ENCODE measurements at places on chromosomes 5 and 9. TPM values are rescaled to one million over a fixed set of nuclear protein-coding genes. Genes with fewer than 3 reads are reported as not detected.

DNA sequence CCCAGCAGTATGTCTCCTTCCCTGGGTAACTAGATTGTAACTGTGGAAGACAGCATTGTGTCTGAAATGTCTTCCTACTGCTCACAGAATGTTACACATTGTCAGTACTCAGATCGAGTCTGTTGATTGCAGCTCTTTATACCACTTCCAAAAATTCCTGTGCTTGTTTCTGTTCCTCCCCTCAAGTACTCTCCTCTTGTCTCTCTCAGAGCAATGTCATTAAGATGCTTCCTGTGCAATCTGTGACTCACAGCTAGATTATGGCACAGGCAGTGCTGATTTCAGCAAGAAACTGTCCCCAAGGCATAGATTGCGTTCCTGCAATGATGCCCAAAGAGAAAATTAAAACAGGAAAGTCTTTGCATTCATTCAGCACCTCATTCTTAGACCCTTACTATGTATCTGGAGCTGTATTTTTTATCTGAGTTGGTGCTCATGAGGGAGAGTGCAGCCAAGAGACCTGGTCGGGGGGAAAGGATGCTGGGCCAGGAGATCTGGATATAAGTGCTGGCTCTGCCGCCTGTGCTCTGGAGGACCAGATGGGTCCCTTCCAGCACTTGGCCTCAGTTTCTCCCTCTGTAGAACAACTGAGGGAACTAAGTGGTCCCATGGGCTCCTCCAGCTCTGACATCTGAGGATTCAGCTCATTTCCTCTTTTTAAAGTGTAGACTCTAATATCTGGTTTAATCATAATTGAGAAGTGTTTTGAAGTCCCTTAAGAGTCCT, 40.8 kb upstream of the GNPDA1 start:
- no peak for DNase-seq

GRCh38 chr9:137632230-137633161, 13.7 kb downstream of the EHMT1 start:
- no peak for DNase-seq

Gene SPATA31A3
- not detected for total RNA-seq

DNA sequence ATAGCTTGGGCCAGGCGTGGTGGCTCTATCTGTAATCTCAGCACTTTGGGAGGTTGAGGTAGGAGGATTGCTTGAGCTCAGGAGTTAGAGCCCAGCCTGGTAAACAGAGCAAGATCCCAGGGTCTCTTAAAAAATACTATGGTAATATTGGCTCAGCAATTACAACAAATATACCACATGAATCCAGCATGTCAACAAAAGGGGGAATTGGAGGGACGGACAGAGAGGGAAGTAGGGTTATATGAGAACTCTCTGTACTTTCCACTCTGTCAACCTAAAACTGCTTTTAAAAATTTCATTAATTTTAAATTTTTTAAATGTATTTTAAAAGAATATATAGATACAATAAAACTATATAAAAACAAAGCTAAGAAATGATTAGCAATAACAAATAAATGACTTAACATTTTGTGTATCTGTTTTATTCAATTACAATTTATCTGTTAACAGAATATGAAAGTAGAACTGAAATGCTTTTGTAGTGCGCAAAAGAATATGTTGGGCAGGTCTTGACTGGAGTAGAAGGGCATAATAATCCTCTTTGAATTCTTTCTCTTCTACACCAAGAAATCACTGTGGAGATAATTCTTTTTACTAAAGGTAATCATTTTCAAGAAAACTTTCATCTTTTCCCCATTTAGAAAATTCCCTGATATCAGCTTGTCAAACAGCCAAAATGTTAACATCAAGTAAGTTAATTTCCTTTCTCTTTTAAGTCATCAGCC, 12.9 kb upstream of the CDC42SE2 start:
- DNase-seq = no peak

DNA sequence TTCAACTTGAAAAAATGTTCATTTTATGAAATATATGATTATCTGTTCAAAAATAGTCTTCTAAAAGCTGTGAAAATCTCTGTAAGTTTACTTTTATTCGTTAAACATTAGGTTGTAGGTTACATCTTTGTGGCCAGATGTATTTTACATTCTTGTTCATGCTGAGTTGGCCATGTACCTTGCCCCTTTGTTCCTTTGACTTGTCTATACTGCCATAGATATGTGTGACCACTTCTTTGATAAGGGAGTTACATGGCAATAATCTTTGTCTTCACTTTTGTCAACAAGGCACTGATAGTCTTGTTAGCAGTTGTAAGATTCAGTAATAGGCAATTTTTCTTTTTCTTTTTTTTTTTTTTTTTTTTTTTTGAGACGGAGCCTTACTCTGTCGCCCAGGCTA, 15.9 kb downstream of the SEC24A start:
- no peak for DNase-seq

- no peak for DNase-seq
These were observed 101.6 kb downstream of the CRB2 start for GRCh38 chr9:123457583-123457982.
